ENCODE measurements at places on chromosomes 2 and 18. TPM values are rescaled to one million over a fixed set of nuclear protein-coding genes. Genes with fewer than 3 reads are reported as not detected.

DNA sequence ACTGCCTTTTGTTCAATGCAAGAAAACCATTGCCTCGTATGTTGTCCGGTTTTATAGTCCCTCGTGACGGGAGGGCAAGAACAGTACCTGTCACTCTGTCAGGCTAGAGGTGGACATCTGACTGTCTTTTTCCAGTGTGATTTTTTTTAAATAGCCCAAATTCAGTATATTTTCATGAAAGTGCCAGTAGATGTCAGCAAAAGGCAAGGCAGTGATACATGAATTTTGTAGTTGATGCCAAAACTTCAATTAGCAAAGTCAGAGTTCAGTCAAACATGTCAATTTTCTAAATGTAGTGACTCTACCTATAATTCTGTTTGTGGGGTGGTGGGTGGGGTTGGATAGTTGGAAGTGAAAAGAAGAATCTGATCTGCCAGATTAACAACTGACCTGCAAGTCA lies 296.0 kb upstream of the MC4R start:
- DNase-seq, result no peak
- no peak overlapping the region for H3K27ac ChIP-seq
- no peaks in the 10 kb centered on the region for H3K4me1 ChIP-seq
- peaks cover 21% of the 10 kb centered on the region for H3K27me3 ChIP-seq
- H3K4me3 ChIP-seq, result no peak overlapping the region
- no peaks in the 10 kb centered on the region for H3K36me3 ChIP-seq

- no peak overlapping the region for H3K4me3 ChIP-seq
- H3K27ac ChIP-seq, result peak overlapping the region; percentile 97
- DNase-seq, result no peak
- no peaks in the 10 kb centered on the region for H3K27me3 ChIP-seq
Measured at GRCh38 chr2:27704342-27704876, 40.7 kb downstream of the SLC4A1AP start.

GRCh38 chr2:151989378-151989777 lies 109.5 kb downstream of the CACNB4 start:
- no peaks in the 10 kb centered on the region for H3K27me3 ChIP-seq
- no peak overlapping the region for H3K4me3 ChIP-seq
- H3K4me1 ChIP-seq, result no peaks in the 10 kb centered on the region
- no peak overlapping the region for H3K27ac ChIP-seq
- no peak for DNase-seq
- no peaks in the 10 kb centered on the region for H3K36me3 ChIP-seq

DNA sequence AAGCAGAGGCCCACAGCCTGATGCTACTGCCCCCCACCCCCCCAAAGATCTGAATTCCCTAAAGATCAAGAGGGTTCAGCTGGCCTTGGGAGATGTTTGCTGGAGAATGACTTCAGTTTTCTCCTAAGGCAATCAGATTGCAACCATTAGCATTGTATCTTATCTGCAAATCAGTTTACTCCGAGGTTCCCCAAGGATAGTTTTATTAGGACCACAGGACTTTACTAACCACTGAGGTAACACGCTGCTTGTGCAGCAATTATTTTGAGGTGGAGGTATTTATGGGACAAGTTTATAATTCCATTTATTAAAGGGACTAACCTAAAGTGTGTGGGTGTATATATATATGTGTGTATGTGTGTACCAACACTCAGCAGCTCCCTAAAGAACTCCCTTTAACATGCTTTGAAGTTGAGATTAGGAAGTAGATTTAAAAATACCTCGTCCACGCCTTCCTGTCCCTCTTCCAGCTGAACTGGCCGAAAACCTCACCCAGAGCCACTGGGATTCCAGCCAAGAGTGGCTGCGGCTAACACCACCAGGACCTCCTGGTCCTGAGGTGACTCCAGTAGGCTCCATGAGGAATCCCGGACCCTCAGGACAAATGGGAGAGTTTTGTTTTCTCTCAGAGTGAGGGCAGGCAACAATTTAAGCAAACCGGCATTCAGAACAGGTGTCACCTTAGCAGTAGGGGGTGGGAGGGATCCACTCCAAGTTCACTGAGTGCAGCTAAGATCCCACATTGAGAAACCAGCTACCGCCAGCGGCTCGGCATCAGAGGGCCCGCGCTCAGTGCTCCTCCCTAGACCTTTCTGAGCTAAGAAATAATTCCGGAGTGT lies 3.0 kb upstream of the DLX1 start:
- H3K4me3 ChIP-seq, result no peak overlapping the region
- H3K27ac ChIP-seq, result no peak overlapping the region
- H3K4me1 ChIP-seq, result no peaks in the 10 kb centered on the region
- H3K27me3 ChIP-seq, result no peaks in the 10 kb centered on the region
- no peaks in the 10 kb centered on the region for H3K36me3 ChIP-seq
- DNase-seq, result no peak

DNA sequence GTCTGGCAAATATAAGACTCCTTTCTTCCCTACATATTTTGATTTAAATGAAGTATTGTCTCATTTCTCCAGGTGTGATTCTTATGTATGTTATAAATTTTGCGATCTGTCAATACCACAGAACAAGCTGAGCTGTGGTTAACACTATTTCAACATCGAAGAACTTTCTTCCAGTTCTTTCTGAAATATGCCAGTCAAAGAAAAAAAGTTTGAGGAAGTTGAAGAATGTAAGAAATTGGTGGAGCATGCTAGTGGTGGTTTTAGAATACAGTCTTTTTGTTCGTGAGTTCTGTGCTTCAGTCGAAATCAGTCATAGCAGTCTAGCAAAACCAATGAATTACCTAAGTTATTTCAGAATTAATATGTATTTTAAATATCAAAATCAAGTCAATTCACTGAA lies 8.6 kb upstream of the COBLL1 start:
- no peak for DNase-seq
- H3K27ac ChIP-seq, result peak overlapping the region; percentile 54
- H3K4me1 ChIP-seq, result peaks cover 21% of the 10 kb centered on the region
- H3K27me3 ChIP-seq, result no peaks in the 10 kb centered on the region

DNA sequence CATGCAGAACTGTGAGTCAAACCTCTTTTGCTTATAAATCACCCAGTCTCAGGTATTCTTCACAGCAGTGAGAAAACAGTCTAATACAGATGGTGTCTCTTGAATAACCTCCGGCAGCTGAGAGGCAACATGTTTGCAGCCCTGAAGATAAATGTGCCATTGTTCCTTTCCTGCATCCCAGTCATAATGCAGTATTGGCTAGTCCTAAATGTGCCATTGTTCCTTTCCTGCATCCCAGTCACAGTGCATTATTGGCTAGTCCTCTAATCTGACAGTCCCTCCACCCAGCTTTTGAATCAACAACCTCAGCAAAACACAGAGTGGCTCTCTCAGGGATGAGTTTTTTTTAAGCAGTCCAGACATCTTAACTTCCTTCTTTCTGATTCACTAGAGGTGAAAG lies 550.7 kb downstream of the RIT2 start:
- H3K4me1 ChIP-seq, result no peaks in the 10 kb centered on the region
- H3K4me3 ChIP-seq, result no peak overlapping the region
- no peak for DNase-seq
- H3K36me3 ChIP-seq, result no peaks in the 10 kb centered on the region
- H3K27me3 ChIP-seq, result peaks cover 31% of the 10 kb centered on the region
- H3K27ac ChIP-seq, result no peak overlapping the region

The UXS1 gene
- 37.6 TPM for total RNA-seq

GRCh38 chr18:48901145-48902022 lies 49.4 kb downstream of the SMAD7 start:
- H3K4me3 ChIP-seq, result no peak overlapping the region
- no peak for DNase-seq
- peak overlapping the region; percentile 67 for H3K27ac ChIP-seq
- H3K36me3 ChIP-seq, result no peaks in the 10 kb centered on the region
- peaks cover 15% of the 10 kb centered on the region for H3K4me1 ChIP-seq

DNA sequence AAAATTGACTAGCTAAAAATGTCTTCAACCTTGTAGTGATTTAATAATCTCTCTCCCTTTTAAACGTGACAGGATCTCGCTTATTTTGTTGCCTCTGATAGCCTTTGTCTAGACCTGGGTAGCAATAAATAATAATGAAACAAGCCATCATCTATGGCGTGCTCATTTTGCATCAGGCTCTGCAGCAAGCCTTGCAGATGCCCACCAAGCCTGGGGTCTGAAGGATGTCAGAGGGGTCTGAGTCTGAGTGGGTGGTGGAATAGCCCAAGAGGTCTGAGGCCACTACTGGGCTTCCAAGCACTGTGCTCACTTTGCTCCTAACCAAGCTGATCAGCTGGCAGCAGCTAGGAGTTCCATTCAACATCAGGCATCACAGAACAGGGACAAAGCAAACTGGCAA lies 109.4 kb downstream of the GYPC start:
- peaks cover 6% of the 10 kb centered on the region for H3K36me3 ChIP-seq
- H3K4me3 ChIP-seq, result no peak overlapping the region
- H3K27ac ChIP-seq, result no peak overlapping the region
- H3K4me1 ChIP-seq, result peaks cover 5% of the 10 kb centered on the region

The PLEK gene
- not detected for total RNA-seq

DNA sequence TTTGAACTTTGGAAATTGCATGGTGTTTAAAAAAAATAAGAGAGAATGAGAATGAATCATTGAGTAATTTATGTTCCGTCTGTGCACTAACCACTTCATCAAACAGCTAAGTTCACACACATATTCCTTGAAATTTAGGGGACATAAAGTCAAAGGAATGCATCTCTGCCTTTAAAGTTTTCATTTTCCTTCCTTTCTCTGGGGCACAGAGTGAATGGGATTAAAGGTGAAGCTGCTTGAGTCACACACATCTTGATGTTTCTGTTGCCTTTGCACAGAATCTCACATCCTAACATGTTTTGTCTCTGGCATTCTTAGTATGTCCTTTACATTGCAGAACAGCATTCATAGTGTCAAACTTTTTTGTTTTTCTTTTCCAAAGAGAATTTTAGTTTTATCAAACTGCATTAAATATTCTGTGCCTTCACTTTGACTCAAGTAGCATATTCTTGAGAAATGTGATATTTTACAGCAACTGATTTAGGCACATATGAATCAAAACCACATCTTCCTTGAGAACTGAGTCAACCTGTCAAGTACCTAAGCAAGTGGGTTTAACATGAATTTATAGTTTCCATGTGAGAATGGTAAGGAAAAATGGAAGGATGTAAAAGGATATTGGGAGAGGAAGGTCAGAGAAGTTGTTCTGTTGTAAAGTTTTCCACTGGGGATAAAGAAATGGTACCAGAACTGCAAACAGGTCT lies 169.1 kb upstream of the THUMPD2 start:
- H3K27ac ChIP-seq, result no peak overlapping the region
- no peaks in the 10 kb centered on the region for H3K36me3 ChIP-seq
- no peak overlapping the region for H3K4me3 ChIP-seq
- H3K27me3 ChIP-seq, result no peaks in the 10 kb centered on the region

GRCh38 chr18:11096411-11096810 lies 53.0 kb downstream of the PIEZO2 start:
- H3K36me3 ChIP-seq, result no peaks in the 10 kb centered on the region
- peaks cover 5% of the 10 kb centered on the region for H3K4me1 ChIP-seq
- H3K27ac ChIP-seq, result no peak overlapping the region
- DNase-seq, result no peak
- no peak overlapping the region for H3K4me3 ChIP-seq

DNA sequence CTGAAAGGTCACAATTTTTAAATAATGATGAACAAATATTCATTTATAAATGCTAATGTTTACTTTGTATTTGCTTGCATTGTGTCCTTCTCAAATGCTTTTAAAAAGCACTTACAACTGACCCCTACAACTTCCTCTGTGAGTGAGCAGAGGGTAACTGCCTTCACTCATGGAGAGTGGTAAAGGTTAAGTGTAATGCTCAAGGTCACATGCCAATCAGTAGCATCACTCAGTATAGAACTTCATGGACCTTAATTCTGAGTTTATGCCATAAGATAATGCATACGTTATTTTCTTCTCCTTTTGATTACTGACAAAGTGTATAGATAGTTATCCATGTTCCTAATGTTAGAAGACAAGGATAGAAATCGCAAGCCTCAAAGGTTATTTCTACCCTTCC lies 91.8 kb upstream of the SERTAD2 start:
- H3K4me1 ChIP-seq, result peaks cover 13% of the 10 kb centered on the region
- no peak for DNase-seq
- no peaks in the 10 kb centered on the region for H3K36me3 ChIP-seq
- no peak overlapping the region for H3K4me3 ChIP-seq

GRCh38 chr2:200087451-200087850 lies 132.1 kb downstream of the MAIP1 start:
- no peak overlapping the region for H3K4me3 ChIP-seq
- H3K27ac ChIP-seq, result no peak overlapping the region
- DNase-seq, result no peak
- no peaks in the 10 kb centered on the region for H3K27me3 ChIP-seq
- peaks cover 6% of the 10 kb centered on the region for H3K4me1 ChIP-seq

DNA sequence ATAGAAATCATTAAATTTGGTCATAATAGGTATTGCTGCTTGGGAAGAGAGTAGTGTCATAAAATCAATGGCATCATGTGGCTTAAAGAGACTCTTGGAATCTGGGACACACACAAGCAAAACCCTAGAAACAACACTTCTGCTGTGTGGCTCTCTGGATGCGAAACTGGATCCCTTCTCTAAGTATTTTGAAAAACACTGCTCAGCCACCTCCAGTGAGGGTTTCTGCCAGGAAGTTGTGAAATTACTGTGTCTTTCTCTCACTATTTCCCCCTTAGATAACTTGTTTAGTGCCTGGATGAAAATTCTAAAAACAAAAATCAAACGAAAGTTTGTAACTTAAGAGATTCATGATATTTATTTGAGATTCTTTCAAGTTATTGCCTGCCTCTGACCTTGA lies 163.8 kb downstream of the RHBDD1 start:
- no peak overlapping the region for H3K4me3 ChIP-seq
- H3K4me1 ChIP-seq, result peaks cover 4% of the 10 kb centered on the region
- no peak overlapping the region for H3K27ac ChIP-seq
- H3K27me3 ChIP-seq, result no peaks in the 10 kb centered on the region
- H3K36me3 ChIP-seq, result peaks cover 15% of the 10 kb centered on the region

DNA sequence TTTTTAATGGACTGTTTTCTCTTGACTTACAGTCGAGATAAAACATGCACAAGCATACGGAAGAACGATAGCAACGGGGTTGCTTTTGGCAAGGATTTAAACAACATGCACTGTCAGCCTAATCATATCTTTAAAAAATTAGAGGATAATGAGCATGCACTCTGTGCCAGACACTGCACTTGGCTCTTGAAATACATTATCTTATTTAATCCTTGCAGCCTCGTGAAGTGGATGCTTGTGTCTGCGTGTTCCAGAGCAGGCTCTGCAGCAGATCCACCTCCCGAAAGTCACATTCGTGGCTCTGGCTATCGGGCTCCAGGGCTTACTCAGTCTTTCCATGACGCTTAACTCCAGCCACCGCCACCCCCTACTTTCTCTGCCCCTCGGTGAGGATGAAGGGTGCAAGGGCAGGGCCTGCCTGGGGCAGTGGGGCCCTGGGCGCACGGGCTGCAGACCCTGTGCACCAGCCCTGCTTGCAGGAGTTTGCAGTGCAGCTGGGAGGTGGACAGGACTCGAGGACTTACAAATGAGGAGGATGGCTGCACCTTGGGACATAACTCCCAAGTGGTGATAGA lies 61.7 kb downstream of the ACKR3 start:
- no peak for DNase-seq
- H3K4me3 ChIP-seq, result no peak overlapping the region
- H3K27ac ChIP-seq, result no peak overlapping the region
- no peaks in the 10 kb centered on the region for H3K4me1 ChIP-seq
- no peaks in the 10 kb centered on the region for H3K27me3 ChIP-seq
- no peaks in the 10 kb centered on the region for H3K36me3 ChIP-seq
